HEK293T (cell line): ENCODE measurements at places on chromosomes 4 and X.

DNA sequence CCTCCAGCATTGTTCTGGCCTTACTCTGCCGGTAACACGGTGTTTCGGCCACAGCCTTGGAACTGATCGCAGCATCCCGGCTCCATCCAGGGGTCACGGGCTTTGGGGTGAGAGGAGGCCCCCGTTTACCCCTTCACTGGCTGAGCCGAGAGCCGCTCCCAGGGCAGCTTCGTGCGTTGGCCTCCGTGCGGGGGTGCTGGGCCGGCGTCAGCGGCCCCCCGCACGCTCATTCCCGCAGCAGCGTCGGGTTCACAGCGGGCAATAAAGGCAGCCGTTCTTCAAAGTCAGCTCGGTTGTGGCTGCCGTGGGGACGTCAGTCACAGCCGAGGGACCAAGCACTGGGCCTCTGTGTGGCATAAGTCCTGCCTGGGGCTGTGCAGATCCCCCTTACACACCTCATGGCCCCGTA is 25.3 kb upstream of the PLCXD1 start:
- no peak for DNase-seq

- no peak for DNase-seq
Observed at GRCh38 chr4:48184882-48185281, 50.8 kb upstream of the TXK start.

- DNase-seq = no peak
Observed at GRCh38 chr4:169956091-169956843, 69.9 kb downstream of the MFAP3L start.

- DNase-seq = no peak
Observed at GRCh38 chrX:87732133-87732532, 214.5 kb downstream of the KLHL4 start.

- no peak for DNase-seq
Observed at GRCh38 chr4:110096405-110096804, 102.0 kb downstream of the ELOVL6 start.

GRCh38 chrX:107747596-107748161 is 27.9 kb downstream of the TSC22D3 start:
- DNase-seq = peak; percentile 53

- DNase-seq = no peak
Observed at GRCh38 chr4:37978248-37978924, 18.2 kb downstream of the PTTG2 start.

- DNase-seq = no peak
Observed at GRCh38 chr4:78704981-78705683, 71.0 kb upstream of the BMP2K start.

DNA sequence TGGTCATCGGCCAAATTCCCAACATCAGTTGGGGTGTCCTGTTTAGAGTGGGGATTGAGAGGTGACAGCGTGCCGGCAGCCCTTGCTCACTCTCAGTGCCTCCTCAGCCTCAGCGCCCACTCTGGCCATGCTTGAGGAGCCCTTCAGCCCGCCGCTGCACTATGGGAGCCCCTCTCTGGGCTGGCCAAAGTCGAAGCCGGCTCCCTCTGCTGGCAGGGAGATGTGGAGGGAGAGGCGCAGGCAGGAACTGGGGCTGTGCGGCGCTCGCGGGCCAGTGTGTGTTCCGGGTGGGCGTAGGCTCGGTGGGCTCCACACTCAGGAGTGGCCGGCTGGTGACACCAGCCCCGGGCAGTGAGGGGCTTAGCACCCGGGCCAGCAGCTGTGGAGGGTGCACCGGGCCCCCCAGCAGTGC is 7.1 kb upstream of the CENPU start:
- no peak for DNase-seq

DNA sequence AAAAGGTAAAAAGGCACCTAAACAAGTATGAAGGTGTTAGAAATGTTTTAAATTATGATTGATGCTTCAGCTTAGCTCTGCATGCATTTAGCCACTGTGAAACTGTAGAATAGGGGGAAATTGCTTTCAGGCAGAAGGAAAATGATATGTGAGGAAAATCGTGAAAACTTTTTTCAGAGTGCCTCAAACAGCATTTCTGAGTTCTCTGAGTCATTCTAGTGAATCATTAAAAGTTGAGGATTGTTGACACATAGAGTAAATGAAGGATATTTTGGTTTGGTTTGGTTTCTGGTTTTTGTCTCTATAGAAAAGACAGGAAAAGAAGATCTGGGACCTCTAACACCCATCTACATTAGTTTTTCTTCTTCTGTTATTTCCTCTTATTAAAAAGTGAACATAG is 332.5 kb upstream of the TRAM1L1 start:
- no peak for DNase-seq

DNA sequence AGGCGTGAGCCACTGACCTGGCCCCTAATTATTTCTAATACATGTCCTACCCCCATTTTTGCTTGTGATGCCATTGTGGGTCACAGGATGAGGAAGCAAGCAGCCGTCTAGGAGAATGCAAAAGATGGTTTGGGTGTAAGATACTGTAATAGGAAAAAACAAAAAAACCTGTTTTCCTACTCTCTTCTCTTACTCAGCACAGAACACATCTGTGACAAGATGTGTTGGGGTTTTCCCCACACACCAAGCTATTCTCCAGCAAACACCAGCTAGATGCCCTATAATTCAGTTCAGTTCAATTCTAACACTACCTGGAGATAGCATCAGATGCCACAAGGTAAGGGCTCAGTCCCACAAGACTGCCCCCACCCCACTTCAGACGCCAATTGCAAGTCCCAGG is 15.3 kb upstream of the HPRT1 start:
- no peak for DNase-seq

DNA sequence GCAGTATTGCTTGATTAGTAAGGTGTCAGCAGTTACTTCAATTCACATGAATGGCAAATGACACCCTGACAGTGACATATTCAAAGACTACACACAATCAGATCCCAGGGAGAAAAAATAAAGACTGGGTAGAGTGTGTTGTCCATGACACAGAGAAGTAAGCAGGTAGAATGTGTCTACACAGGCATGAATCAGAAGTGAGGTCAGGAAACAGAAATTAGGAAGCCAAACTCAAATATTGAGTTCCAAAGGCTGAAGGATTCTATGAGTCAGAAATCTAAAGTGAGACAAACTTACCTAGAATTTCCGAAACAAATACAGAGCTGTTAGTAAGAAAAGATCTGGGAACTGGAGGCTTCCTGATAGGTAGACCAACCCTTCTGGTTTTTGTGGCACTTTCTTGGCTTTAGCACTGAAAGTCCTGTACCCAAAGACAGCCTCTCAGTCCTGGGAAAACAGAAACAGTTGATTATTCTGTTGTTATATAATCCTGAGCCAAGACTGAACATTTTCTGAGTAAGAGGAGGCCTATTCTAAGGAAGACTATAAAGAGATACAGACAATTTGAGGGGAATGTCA is 24.3 kb upstream of the GLRA2 start:
- no peak for DNase-seq

- no peak for DNase-seq
Observed at GRCh38 chrX:24204331-24204730, 54.8 kb downstream of the ZFX start.

GRCh38 chr4:6225469-6225868 is 25.1 kb upstream of the JAKMIP1 start:
- peak; percentile 48 for DNase-seq

DNA sequence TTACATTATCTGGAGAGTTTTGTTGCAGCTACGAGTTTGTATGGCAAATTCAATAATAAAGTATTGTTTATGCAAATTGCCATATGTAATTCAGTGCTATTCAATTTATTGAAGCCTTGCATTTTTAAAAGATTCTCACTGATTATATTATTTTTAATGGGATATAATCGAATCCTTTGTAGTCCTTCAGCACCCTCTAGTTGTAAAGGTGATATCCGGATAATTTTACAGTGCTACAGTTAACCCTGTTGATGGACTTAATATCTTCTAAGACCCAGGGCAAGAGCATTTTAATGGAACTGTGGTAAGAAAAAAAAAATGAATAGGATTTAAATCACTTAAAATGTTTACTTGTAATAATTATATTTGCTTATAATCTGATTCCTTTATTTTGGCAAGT is 48.5 kb upstream of the GRIA2 start:
- DNase-seq = no peak

DNA sequence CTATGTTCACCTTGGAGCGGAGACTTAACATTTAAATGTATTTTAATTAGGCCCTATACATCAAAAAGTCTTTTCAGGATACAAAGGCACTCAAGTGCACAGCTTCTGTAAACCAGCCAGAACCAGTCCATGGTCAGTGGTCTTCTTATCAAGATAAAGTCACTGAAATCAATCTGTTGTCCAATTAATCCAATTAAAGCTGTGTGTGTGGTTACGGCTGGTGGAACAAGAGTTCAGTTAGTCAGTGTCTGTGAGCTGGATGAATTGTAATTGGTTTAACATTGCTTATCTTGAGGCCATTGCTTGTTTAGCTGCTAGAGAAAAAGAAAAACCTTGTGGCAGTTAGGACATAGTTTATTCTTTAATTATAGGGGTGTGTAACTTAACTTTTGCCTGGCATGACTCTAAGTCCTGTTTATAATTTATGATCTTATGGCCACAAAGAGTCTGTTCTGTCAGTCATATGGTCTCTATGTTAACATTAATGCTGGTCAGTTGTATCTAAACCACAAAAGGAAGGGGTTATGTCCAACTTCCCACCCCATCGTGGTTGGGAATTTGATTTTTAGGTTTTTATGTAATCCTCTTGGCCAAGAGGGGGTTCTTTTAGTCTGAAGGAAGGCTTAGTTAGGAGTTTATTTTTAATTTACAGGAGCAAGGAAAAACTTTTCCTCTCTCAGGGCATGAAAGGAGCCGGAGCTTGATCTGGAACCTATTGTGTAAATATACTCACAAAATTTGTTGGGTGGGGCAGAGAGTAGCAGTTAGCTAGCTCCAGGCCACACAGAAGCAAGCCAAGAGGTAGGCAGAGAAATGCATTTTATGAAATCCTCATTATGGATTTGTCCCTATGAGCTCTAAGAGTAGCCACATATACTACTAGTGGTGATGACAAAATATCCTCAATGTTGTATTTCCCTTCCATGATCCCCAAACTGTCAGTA is 665.7 kb upstream of the ACTRT1 start:
- no peak for DNase-seq

DNA sequence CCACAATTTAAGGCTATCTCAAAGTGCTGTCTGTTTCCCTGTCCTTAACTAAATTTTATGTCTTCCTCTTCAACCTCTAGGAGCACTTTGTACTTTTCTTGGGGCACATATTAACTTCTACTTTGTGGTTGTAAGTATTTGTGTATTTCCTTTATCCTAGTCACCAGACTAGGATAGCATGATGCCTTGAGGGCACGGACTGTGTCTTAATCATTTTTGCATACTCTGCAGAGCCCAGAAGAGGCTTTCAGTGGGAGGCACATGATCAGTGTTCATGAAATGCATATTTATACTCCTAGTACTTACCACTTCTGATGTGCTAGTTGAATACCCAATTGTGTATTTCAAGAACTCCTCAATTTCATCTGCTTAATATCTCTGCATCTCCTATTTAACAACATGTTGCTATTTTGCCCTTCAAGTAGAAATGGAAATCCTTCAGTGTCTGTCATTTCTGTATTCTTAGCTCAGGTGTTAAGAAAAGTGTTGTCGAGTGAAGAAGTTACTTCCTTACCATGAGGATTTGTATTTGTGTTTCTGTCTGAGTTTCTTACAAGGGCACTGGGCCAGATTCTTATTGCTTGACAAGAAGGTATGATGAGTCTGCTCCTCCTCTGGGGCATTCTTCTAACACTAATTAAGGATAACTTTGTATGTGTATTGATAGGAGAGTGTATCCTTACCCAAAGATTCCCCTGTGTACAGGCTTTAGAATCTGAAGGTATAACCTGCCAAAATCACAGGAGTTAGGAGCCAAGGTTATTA is 28.3 kb upstream of the PGRMC2 start:
- no peak for DNase-seq

DNA sequence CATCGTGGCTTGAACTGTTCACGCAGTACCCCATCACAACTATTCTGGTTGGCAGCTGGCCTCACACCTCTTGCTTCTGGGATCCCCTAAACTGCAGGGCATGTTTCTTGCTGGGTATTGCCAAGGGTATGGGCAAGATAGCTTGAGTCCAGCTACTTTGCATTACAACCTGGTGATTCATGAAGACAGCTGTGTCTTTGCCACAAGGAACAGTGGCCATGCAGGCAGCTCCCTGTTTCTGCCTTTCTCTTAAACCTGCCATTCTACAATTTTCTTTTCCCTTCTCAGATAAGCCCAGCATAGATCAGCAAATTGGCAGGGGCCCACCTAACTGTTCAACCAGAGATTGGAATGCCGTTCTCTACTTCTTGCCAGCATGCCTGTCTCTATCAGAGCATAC is 42.8 kb downstream of the TENM3 start:
- DNase-seq = no peak

- no peak for DNase-seq
Observed at GRCh38 chrX:15748841-15749240, 10.8 kb downstream of the CA5B start.

GRCh38 chr4:70925899-70926635 is 23.9 kb downstream of the MOB1B start:
- no peak for DNase-seq

DNA sequence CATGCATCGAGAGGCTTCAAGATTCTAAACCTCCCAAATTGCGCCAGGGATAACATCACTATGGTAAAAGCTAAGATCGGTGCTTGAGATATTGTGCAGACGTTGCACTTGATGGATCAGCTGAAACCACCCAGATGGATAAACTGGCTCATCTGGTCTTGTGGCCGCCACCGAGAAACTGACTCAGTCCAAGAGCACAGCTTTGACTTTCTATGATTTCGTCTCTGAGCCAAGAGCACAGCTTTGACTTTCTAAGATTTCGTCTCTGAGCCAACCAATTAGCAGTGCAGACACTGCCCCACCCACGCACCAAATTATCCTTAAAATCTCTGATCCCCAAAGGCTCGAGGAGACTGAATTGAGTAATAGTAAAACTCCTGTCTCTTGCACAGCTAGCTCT is 687.2 kb downstream of the FAM133A start:
- DNase-seq = no peak

GRCh38 chrX:119492463-119492862 is 24.2 kb downstream of the SLC25A5 start:
- DNase-seq = no peak

DNA sequence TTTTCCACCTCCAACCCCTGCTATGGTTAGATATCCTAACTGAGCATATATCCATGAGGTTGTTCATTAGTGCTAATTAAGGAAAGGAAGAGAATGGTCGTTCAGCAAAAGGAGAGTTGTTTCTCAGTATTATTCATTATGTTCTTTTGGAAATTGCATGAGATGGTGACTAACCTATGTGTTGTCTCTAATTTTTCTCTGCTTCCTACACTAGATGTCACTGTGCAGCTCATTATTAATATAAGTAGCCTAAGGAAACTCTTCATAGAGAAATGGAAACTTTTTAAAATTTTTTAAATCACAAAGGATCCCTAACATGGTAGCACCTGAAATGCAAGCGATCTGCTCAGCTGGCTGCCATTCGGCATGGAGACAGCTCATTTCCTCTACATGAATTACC is 67.7 kb upstream of the FAM9A start:
- no peak for DNase-seq
